ENCODE measurements at places on chromosomes 5 and 9.

- peak; percentile 40 for DNase-seq
These were observed 998 bp downstream of the SRP19 start for GRCh38 chr5:112862085-112862484.

DNA sequence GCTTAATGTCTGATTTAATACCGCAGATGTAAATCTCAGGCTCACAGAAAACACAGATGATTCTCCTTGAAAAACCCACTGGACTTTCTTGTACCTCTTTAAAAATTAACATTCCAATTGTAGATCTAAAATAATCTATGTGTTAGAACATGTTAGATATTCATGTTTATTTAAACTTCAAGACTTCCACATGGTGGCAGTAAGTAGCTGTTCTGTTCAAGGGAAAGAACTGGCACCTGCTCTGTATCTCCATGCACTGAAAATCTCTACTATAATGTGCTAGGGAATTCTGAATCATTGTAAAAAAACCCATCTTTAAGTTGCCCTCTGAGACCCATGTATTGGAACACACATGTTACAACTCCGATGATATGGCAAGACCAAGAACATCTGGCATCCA, 366.9 kb downstream of the DMRTA1 start:
- DNase-seq: peak; percentile 29

DNA sequence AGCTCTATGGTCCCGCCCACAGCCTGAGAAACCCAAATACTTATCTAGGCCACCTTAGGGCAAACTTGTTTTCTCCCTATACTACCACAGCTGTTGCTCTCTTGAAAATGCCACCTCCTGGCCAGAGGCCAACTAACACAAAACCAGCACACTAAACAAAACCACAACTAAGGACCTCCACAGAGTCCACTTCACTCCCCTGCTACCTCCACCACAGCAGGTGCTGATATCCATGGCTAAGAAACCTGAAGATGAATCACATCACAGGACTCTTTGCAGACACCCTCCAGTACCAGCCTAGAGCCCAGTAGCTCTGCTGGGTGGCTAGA, 108.4 kb downstream of the ALDH1A1 start:
- DNase-seq: no peak

DNA sequence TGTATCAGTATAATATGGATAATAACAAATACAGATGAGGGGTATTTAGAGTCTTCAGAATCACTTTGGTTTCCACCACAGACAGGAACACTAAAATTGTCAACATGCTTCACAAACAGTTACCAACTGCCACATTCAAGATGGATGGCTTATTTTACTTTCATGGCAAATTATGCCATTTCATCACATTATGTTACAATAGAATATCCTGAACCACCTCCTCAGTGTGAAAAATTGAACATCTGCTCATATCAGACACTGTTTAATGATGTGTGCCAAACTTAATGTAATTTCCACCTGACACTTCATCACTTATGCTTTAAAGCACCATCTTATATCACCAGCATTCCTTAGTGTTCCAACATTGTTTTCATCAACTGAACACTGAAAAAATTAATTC, 357.4 kb downstream of the KCNN2 start:
- no peak for DNase-seq

- no peak for DNase-seq
These were observed 142.1 kb downstream of the AGTPBP1 start for GRCh38 chr9:85599540-85600105.

DNA sequence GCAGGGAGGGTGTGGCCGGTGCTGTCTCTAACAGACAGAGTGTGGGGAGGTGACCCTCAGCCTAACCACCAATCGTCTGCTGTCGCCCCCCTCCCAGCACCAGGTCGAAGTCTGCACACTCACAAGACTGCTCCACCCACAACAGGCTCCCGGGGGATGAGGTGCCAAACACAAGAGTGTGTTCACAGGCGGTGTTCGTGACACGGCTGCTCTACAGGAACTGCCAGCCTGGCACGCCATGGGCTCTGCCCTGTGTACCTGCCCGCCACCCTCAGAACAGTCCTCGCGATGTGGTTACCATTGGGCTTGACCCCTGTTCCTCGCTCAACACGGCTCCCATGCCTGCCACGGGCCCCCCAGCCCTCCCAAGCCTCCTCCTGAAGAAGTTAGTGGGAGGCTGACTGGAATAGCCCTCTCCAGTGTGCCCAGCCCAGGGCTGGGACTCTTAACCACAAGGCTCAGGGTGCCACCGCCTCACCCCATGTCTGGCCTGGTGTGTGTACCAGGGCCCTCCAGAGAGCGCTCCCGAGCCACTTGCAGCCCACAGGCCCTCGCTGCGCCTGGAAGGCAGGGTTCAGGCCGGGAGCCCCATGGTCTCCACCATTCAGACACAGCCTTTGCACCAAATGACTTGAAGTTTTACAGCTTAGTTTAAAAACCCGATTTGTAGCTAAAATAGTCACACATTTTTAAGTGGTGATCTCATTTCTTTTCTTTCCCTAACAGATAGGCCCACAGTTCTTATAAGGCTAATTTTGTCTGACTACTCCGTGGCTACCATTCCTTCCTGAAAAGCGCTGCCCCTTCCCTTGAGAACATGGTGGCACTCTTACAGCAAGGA, 102.5 kb downstream of the CAMSAP1 start:
- no peak for DNase-seq

GRCh38 chr5:6598351-6598900, 34.4 kb downstream of the NSUN2 start:
- DNase-seq: no peak

DNA sequence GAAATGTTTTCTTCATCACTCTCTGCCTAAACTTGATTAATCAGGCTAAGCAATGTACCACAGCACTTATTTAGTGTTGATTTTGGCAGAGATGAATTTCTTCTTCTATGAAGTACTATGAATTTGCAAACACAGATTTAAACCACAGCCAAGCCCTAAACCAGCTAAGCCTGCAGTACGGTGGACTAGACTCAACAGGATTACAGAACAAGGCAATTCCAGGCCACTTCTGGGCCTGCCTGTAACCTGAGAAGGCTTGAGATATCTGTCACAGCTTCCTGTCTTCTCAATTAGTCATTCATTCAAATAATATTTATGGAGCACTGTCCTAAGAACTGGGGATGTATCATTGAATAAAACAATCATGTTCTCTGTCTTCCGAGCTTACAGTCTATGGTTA, 32.4 kb upstream of the CAST start:
- DNase-seq: no peak

- no peak for DNase-seq
These were observed 81.9 kb downstream of the APBA1 start for GRCh38 chr9:69590266-69590665.

GRCh38 chr5:163660486-163660885, 155.1 kb downstream of the MAT2B start:
- DNase-seq: no peak

DNA sequence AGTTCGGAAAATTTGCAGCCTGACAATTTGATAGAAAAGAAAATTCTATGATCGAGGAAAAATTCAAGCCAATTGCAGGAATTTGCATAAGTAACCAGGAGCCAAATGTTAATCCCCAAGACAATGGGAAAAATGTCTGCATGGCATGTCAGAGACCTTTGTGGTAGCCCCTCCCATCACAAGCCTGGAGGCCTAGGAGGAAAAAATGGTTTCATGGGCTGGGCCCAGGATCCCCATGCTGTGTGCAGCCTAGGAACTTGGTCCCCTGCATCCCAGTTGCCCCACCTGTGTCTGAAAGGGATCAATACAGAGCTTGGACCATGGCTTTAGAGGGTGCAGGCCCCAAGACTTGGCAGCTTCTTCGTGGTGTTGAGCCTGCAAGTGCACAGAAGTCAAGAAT, 1847.9 kb upstream of the ACO1 start:
- DNase-seq: no peak

DNA sequence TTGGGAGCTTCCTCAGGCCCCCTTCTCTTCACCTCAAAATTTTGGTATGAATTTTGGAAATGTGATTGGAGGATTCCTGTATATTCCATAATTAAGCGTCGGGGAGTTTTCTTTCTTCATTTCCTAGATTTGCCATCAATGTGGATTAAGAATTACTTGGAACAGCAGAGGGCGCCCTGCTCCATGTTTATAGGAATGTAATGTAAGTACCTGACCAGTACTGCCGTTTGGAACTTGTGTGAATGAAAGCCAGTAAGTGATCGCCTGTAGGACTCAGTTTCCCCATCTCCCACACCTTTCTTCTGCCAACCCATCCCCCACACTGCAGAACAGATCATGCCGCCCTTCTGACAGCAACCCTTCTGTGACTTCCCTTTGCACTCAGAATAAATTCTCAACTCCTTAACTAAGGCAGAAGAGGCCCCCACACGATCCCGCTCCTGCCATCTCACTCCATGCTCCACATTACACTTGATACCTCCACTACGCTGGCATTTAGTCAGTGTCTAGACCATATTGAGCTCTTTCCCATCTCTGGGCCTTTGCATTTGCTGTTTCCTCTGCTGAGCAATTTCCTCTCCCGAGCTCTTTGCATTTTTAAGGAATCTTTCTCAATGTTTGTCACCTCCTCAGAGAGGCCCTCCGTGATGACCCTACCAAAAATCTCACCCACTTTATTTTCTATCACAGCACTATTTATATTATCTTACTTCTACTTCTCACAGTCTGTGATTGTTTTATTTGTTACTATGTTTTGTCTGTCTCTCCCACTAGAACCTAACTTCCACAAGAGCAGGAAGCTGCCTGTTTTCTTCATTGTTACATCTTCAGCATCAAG, 79.5 kb upstream of the HTR4 start:
- DNase-seq: peak; percentile 68

- DNase-seq: no peak
These were observed 29.3 kb downstream of the POLR1E start for GRCh38 chr9:37514999-37515398.

DNA sequence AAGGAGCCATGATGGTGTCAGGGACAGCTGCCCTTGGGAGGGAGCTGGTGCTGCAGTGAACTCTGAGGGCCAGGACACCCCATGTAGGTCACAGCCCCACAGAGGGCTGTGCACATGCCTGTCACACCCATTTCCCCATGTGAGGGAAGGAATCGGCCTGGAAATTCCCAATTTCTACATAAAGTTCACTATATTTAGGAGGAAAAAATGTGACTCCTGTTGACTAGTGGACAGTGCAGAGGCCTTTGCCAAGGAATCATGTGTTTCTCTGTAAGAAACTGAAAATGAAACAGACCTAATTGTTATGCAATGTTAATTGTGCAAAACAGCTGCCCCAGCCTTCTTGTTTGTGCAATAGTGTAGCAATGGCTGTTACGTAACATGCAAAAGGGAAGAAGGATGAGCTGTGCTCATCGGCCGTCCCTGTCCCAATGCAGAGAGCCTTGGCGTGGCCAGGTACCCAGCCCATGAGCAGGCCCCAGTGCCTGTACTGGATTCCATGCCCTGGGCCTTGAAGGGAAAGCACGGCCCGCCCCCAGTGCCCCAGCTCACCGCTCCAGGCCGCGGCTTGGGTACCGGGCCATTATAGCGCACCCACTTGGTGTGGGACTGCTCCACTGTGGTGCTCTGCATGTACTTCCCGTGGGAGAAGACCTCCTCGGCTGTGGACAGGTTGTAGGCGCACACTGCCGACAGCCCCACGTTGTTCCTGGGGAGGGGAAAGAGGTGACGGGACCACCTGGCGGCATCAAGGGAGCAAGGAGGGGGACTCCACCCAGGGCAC, 70.0 kb downstream of the SECISBP2 start:
- DNase-seq: no peak

DNA sequence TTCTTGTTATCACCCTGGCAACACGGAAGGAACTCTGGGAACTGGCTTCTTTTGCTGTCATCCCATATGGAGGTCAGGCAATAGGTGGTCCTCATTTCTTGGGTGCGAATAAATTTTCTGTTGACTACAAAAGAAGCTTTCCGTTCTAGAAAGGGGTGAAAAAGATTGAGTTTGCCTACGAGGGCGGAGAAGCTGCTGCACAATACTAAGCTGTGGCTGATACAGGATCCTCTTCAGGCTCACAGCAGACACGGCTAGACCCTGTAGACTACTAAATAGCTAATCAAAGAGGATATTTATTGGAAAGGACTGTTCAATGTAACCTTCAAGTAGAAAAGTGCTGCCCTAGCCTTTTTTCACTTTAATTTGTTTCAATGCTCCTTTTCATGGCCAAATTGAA, 58.1 kb downstream of the TJP2 start:
- no peak for DNase-seq

DNA sequence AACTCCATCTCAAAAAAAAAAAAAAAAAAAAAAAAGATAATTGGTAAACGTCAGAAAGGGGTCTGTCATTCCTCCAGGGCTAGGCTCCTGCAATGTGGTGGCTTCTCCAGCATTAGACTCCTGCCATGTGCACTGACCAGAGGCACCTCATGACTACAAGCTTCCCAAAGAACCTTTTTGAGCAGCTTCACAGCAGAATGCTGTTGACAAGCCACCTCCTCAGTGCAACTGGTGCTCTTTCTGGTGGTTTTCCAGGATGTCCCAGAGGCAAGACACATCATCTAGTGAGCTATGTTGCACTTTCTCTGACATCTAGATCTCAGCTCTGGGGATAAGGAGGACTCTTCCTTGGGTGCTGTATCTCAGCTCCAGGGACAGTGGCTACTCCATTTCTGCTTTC, 11.6 kb downstream of the RPL37 start:
- no peak for DNase-seq
